ENCODE measurements at places on chromosomes 2 and 18.

DNA sequence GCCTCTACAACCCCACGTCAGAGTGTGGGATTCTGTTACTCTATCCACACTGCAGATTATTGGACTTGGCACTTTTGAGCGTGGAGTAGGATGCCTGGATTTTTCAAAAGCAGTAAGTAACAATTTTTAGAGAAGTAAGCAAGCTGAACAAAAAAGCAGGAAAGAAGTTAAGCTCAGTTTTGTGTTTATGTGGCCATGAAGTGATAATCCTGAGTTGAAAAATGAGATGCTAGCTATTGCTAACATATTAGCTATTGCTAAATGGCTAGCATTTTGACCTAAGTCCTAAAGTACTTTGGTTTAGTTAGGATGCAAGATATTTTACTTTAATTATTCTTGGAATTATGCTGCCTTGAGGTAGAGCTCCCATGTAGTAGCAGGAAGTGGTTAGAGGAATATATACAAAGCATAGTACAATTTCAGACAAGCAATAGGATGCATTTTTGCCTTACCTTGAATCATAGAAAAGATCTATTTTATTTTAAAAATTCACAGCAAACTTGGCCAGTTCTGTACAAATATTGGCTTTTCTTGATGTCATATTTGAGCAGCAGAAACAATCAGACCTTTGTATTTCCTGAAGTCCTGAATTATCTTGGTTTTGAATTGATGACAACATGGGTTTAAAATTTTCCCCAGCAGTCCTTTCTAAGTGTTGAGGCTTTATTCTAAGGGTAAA, 74.6 kb downstream of the COX7A2L start:
- DNase-seq: no peak

GRCh38 chr18:70421471-70422390, 132.9 kb downstream of the SOCS6 start:
- DNase-seq: no peak

- no peak for DNase-seq
These were observed 1602.4 kb upstream of the CELF4 start for GRCh38 chr18:39167990-39168389.

DNA sequence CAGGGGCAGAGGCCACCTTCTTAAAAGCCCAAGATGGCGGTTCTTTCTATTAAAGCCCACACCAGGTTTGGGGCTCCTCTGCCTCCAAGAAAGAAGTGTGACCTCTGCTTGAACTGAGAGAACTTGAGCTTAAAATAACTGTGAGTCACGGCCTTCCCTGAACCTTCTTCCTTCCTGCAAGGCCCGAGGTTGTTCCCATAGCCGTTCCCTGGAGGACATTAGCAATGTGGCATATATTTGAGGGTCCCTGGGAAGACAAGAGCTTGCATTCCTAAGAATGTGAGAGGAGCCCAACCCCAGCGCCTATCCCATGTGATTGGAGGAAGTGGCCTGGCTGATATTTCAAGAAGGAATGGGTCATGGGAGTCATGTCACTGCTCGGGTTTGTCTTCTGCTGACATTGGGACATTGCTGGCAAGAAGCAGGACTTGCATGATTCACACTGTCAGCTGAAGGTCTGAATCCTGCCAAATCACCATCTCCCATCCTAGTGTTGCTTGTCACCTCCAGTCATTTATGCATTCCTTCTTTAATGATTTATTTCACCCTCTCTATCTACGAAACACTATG, 168.1 kb downstream of the TRIB2 start:
- DNase-seq: no peak

GRCh38 chr18:51915176-51915575, 424.8 kb upstream of the DCC start:
- DNase-seq: no peak

DNA sequence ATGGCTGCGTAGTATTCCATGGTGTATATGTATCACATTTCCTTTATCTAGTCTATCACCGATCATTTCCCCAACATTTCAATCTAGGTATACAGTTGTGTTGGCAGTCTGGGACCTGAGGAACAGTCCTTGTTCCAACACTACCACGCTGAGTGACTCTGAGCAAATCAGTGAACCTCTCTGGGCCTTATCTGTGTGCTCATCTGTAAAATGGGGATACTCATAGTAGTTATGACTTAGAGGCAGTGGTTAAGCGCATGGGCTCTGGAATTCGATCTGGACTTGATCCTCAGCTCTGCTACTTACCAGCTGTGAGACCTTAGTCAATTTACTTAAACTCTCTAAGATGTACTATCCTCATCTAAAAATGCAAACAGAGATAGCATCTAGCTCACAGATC, 85.1 kb downstream of the BCL2 start:
- no peak for DNase-seq

DNA sequence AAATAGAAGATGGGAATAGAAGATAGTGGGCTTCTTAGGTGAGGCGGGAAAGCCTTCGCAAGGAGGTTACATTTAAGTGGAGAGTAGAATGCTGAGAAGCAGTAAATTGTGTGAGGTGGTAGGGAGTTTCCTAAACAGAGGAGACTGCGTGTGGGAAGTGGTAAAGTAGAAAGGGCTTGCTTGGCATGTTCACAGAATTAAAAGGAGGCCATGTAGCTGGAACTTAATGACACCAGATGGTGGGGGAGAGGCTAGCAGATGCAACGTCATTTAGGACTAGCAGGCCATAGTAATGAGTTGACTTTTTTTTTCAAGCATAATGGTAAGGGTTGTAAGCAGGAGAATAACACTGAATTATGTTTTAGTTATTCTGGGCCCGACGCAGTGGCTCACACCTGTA, 13.0 kb upstream of the RTN4 start:
- no peak for DNase-seq

DNA sequence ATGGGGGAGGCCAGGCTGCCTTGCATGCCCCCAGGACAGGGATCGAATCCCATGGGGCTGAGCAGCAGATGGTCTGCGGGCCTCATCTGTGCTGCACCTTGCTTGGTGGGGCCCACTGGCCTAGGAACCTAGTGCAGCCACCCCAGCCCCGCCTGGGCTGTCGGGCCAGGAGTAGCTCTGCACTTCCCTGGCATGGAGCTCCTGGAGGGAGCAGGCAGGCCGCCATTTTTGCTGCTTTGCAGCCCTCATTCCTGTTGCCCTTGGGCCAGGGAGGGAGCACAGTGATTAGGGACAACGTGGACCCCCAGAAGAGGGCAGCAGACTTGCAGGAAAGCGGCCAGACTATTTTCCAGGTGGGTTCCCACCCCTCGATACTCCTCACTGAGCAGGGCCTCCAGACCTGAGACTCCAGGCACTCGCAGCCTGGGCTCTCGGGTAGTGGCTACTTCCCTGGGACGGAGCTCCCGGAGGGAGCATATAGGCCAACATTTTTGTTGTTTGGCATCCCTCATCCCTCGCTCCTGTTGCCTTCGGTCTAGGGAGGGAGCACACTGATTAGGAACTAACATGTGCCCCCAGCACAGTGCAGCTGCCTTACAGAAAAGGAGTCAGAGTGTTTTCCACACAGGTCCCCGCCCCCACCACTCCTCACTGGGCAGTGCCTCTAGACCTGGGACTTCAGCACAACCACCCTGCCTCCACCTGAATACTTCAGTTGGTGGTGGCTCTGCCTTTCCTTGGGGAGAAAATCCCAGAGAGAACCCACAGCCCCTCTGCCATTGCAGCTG, 99.5 kb downstream of the MAIP1 start:
- DNase-seq: no peak

DNA sequence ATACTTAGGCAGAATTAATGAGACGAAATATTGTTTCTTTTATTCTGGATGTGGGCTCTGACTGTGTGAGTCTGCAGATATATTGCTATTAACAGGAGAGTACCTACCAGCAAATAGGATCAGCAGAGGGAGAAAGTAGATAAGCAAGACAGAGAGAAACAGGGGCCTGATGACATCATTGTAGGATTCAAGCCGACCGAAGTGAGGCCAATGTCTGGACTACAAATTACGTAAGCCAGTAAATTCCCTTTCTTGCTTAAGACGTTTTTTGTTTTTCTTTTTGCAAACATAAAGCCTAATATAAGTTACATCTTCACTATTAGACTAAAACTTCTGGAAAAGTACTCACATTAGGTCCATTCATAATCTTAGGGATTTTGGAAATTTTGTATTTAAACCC, 21.4 kb upstream of the PTPRM start:
- no peak for DNase-seq

DNA sequence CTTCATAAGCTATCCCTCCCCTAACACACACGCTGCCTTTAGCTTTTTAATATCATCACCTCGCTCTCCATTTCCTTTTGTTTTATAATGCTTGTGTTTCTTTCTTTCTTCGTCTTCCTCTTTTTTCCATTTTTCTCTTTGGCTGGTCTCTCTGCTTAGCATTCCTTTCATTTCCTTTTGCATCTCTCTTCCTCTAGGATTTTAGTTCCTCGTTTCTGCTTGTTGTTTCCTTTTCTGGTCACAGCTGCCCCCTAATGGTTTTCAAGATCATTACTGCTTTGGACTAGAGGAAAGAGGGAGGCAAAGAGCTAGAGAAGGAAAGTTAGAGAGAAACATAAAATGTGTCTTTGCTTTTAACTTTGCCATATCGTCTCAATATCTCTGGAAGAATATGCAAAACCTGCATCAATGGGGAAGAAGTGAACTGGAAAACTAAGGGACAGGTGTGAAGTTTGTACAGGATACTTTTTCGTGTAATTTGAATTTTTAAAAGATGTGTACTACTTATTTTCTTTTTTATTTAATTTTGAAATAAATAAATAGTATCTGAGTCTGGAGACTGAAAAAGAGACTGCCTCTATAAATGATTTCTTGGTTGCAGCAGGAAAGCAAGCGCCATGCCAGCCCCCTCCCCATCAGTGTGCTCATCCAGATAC, 6.3 kb upstream of the NRP2 start:
- DNase-seq: no peak

GRCh38 chr2:237383991-237384671, 29.8 kb downstream of the COL6A3 start:
- no peak for DNase-seq

- DNase-seq: no peak
These were observed 55.0 kb downstream of the EPB41L3 start for GRCh38 chr18:5488844-5489243.

GRCh38 chr2:145682546-145683157, 1162.7 kb upstream of the ZEB2 start:
- no peak for DNase-seq

- no peak for DNase-seq
These were observed 37.5 kb downstream of the FMNL2 start for GRCh38 chr2:152372438-152372984.

DNA sequence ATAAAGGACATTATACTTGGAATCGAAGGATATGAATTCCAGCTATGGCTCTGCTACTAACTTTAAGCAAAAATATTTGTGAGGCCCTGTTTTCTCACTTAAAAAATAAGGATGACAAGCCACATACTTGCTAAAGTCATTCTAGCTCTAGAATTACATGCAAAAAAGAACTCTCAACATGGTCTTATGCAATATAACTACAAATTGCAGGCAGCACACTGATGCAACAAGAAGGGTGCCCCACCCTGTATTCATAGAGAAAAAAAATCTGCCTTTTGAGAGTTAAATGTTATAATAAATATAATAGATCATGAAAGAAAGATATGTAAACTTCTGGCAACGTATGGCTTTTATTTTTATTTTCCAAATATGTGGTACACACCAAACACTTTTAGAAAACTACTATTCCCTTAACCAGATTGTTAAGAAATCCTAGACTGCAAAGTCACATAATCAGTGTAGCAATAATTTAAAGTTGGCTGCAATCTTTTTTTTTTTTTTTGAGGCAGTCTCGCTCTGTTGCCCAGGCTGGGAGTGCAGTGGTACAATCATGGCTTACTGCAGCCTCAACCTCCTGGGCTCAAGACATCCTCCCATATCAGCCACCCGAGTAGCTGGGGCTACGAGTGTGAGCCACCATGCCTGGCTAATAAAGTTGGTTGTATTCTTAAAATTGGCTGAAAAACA, 40.2 kb upstream of the WDSUB1 start:
- no peak for DNase-seq

DNA sequence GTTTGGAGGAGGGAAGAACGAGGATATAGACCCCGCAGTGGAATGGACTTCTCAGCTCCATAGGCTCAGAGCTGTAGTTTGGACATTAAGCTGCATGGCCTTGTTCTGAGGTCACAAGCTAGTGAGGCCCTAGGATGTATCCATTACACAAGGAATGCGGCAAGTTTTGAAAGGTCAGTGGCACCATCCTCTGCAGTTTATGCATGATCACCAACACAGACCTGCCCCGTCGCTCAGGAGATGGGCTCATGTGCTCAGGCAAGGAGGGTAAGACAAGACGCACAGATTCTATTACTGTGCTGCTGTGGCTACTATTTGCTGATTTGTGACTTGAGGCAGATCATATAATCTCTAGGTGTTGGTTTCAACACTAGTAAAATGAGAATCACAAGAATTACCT, 110.9 kb downstream of the FAM161A start:
- DNase-seq: no peak

DNA sequence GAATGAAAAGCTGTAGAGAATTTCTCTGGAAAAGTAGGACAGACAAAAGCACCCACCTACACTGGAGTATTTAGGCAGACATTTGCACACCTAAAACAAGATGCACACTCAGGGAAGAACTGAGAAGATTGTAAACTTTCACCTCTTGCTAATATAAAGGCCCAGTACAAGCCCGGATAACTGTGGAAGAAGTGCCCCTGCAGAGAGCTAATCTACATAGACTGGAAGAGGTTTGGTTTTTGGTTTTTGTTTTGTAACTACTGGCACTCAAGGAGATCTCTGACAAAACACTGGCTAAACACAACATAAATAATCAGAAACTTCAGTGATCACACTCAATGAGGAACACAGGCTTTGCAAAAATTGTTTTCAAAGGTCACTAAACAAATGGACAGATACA, 782.2 kb upstream of the SLC8A1 start:
- no peak for DNase-seq

- peak; percentile 12 for DNase-seq
These were observed 114.5 kb downstream of the METTL8 start for GRCh38 chr2:171319164-171319810.

DNA sequence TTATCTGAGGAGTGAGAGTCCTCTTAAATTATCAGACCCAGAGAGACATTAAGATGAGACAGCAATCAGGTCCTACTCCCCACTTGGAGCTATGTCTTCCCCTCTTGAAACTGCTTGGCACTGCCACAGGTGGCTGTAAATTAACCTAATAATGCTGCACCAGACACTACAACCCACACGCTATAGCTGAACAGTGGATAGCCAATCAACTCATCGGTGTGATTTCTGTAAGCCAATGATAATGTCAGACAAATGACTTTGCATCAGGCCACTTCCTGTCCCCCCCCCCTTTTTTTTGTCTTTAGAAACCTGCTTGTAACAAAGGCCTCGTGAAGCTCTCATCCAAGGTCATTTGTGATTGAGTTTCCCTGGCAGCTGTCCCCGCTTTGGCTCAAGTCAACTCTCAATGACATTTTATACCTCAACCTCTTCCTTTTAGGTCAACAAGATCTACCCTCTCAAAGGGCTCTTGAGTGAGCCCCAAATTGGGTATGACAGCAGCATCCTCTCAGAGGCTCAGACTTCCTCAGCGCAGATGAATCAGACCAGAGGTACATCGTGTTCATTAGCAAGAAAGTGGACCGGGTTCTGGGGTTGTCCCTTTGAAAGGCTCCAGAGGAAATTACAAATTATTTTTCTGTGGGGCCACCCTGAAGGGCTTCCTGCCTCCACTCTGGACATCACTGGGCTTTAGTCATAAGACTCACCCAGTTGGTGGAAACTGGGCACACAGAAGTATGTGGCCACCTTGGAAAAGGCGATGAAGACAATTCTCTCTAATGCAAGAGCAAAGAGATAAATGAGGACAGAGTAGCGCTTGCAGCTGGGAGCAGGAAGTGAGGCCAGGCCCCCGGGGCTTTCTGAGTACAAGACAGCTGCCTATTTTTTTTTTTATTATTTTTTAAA, 73.6 kb downstream of the COPS8 start:
- no peak for DNase-seq

- no peak for DNase-seq
These were observed at the start of gene MAP3K20 for GRCh38 chr2:173075781-173076580. TSS of gene MAP3K20 (plus strand) at chr2:173075846. CDS start at chr2:173091032, 15,186 bp downstream.
